Suprapubic skin (tissue), 4 donors: ENCODE measurements at places on chromosomes 3 and 15.

DNA sequence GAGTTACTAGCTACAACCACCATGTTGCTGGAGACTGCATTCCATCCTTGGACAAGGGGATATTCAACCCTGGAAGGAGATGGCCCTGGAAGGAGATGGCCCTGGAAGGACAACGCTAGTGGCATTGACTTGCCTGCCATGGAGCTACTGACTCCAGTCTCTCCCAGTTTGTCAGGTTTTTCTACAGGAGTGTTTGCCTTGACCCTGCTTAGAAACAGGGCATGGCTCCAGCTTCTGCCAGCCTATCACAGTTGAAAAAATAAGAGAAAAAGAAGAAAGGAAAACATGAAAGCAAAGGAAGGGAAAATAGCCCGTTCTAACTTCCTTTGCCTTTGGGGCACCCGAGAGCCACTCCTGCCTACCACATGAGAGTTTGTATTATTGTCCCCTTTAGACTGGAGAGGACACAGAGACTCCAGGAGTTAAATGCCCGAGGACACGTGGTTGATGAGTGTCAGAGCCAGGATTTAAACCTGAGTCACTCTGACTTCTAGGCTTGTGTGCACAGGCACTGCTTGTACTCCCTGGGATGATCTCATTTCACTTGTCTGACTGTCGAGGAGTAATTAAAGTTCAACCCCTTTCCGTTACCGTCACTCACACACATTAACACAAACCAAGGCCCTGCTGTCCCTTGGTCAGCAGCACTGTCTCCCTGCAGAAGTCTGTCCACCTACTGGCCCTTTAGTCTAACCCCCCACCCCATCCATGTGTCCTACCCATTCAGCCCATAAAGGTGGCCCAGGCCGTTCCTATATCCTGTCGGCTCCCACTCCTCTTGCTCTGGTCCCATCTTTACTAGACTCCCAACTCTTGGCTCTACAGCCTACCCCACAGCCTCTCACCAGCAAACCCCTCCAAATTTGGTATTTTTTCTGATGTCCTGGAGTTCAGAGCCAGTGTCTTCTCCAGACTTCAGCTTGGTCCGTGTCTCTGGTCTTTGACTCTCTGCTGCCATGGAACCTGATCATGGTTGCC, 46.1 kb downstream of the C2CD4A start:
- DNase-seq, result no peak

DNA sequence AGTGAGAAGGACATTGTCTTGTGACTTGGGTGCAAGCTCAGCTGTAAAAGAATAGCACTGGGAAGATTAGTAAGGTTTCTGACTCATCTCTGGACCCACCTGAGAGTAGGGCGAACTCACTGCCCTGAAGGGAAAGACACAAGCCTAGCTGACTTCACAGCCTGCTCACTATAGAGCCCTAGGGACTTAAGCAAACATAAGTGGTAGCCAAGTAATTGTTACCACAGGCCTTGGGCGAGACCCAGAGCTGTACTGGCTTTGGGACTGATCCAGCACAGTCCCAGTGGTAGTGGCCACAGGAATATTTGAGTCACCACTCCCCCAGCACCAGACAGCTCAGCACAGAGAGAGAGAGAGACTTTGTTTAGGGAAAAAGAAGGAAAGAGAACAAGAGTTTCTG, 429.9 kb downstream of the TBL1XR1 start:
- DNase-seq, result no peak

- DNase-seq, result no peak
Observed at GRCh38 chr15:100885116-100885515, 5.5 kb downstream of the ALDH1A3 start.

DNA sequence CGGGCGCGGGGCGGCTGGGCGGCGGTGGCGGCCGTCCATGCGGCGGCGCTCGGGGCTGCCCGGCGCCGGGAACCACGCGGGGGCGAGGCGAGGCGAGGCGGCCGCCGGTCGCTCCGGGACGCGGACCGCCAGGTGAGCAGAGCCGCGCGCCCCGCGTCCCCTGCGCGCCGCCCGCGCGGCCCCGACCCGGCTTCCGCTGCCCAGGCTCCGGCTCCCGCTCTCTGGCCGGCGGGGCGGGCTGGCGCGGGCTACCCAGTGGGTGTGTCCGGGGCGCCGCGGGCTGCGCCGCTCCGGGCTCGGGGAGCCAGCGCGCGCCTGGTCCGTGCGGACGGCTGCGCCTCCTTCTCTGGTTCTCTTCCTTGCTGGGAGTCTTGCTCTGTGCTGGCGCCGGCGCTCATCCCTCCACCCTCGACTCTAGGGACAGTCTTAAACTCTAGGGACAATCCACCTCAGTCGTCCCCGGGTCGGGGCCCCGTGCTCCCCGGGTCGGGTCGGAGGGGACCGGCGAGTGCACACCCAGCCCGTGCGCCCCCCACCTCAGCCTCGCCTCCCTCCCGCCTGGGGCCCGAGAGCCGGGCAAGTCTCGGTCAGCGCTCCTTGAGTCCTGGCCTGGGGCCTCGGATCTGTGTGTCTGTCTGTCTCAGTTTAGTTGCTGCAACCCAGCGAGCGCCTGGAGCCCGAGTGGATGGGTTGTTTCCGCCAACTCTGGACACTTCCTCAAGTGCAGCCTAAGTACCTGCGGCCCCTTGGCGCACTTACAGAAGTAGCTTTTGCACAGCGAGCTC, 488 bp downstream of the THSD4 start:
- no peak for DNase-seq

DNA sequence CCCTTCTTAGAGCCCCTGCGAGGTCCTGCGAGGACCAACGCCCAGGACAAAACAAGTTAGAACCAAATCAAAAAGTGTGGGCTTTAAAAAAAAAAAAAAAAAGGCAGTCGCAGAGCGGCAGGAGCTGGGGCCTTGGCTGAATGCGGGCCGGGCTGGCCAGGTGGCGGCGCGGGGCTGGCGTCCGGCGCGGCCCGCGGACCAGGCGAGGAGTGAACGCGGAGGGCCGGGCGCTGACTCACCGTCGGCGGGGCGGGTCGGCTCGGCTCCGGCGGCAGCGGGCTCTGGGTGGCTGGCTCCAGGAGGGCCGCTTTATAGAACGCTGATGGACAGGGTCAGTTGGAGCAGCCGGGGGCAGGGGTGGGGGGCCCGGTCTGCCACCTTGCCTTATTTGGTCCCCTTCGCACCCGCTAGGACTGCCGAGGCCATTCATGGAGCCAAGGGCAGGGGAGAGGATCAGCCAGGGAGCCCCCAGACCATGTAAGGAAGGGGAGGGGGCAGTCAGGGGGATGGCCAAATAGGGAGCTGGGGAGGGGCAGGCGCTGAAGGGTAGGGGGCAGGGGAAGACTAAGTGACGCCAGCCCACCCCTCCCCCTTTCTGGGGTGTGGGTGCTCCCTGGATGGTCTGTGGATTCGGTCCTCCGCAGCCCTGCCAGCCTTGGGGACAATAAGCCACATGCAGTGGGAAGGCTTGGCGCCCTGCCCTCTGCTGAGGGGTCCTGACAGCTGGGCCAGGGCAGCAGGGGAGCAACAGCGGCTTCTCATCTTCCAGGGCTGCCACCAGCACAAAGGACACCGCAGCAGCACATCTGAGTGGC, at the start of gene ACTC1:
Gene ACTC1 (minus strand): TSS at position 283 of the 815 bp plus-strand sequence. CDS start 741 bp downstream, outside the sequence.
- DNase-seq, result no peak

- no peak for DNase-seq
Observed at GRCh38 chr3:98655666-98656065, 62.3 kb upstream of the CPOX start.
